ENCODE measurements at places on chromosomes 5 and 9. TPM values are rescaled to one million over a fixed set of nuclear protein-coding genes. Genes with fewer than 3 reads are reported as not detected.

Gene SLCO6A1
- not detected for total RNA-seq

Gene SCGB3A2
- not detected for total RNA-seq

Gene TAF11L10
- not detected for total RNA-seq

Gene FAM221B
- total RNA-seq = not detected

Gene TEX53
- not detected for total RNA-seq

Gene SH3TC2
- 9.0 TPM for total RNA-seq

Gene TRAPPC13
- total RNA-seq = 34.4 TPM

Gene SHISAL2B
- not detected for total RNA-seq

Gene F2RL1
- 78.1 TPM for total RNA-seq

Gene COL15A1
- not detected for total RNA-seq

Gene NFIB
- 191 TPM for total RNA-seq
